AML-193 (cell line): ENCODE measurements at places on chromosomes 2 and 18.

DNA sequence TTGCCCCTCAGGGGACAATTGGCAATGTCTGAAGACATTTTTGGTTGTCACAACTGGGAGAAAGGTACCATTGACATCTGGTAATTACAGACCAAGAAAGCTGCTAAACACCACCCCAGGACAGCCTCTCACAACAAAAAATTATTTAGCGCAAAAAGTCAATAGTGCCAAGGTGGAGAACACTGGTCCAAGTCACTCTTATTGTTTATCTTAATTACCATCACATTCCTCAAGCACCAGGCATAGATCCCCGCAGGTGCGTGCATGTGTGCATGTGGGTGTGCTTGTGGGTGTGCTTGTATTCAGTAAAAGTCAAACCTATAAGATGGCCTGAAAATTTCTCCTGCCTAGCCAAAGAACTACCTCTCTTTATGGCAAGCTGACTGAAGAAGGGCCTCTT lies 74.9 kb upstream of the WDR75 start:
- no peak for DNase-seq

GRCh38 chr18:79123948-79124347 lies 54.8 kb downstream of the ATP9B start:
- DNase-seq: no peak

DNA sequence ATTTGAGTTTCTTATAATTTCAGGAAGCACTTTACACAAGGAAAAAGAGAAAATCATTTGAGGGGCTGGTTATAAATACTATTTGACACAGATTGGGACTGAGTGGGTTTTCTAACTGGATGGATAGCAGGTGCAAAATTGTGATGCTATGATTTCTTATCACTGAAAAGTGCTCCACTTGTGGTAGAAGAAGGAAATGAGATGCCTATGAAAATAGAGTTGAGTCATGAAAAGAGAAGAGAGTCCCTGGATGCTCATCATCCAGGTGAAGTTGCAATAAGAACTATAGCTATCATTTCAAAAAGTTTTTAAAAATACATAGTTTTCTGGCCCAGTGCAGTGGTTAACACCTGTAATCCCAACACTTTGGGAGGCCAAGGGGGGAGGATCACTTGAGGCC lies 39.4 kb upstream of the NFE2L2 start:
- DNase-seq: no peak

DNA sequence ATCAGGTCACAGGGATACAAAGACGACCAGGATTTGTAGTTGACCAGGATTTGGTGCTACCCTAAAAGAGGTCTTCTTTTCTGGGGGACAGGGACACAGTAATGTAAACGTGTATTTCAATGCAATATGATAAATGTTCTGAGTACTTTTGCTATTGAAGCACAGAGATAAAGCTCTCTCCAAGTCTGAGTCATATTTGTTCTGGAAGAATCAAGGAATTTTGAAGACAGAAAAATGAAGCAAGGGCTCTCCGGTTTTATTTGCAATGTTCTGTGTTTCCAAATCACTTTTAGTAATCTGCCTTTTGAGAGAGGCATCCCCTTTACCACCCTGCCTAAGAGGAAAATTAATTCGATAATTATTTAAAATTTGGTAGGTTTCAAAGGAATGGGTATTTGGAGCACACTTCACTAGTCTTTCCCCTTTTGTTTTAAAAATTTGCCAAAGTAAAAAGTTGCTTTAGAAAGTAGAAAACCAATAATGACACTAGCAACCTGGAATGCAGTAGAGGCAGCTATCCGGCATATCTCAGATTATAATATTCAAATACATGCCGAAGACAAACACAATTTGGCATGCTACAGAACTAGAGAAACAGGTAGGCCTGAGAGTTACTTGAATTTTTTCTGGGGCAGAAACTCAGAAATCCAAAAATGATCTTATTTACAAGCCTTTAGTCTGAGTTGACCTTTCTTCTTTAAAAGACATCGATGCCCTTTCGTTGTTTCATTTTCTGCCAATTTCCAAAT lies 82.7 kb downstream of the MREG start:
- no peak for DNase-seq

DNA sequence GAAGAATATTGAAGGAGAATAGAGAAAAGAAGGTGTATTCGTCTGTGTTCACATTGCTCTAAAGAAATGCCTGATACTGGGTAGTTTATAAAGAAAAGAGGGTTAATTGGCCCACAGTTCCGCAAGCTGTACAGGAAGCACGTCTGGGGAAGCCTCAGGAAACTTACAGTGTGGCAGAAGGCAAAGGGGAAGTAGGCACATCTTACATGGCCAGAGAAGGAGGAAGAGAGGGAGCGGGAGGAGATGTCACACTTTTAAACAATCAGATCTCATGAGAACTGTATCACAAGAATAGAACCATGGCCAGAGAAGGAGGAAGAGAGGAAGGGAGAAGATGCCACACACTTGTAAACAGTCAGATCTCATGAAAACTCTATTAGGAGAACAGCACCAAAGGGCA lies 159.6 kb upstream of the TPO start:
- no peak for DNase-seq
